Uterus (tissue), 4 donors: ENCODE measurements at places on chromosomes 12 and 14.

GRCh38 chr12:131335456-131335855 lies 375.4 kb upstream of the SFSWAP start:
- no peak overlapping the region for H3K27ac ChIP-seq
- H3K36me3 ChIP-seq, result no peaks in the 10 kb centered on the region
- H3K27me3 ChIP-seq, result no peaks in the 10 kb centered on the region
- H3K4me1 ChIP-seq, result no peaks in the 10 kb centered on the region
- H3K4me3 ChIP-seq, result no peak overlapping the region

DNA sequence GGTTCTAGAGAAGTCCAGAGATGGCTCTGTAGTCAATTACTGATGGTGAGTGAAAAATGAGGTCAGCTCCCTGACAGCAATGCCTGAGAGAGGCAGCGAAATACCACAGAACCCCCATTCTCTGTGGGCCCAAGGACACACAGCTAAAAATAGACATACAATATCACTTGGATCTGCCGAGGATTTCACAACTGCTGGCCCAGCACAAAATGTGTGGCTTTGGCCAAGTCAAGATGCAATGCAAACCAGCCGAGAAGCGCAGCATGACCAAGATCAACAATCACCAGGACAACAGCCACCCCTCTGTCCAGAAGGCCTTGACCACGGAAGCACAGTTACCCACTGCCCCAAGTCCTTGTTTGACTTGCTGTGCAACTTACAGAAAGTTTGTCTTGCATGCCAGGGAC lies 52.2 kb downstream of the CKAP4 start:
- H3K27me3 ChIP-seq, result no peaks in the 10 kb centered on the region
- DNase-seq, result peak; percentile 82
- H3K27ac ChIP-seq, result peak overlapping the region; percentile 50
- H3K4me3 ChIP-seq, result no peak overlapping the region
- no peaks in the 10 kb centered on the region for H3K36me3 ChIP-seq

DNA sequence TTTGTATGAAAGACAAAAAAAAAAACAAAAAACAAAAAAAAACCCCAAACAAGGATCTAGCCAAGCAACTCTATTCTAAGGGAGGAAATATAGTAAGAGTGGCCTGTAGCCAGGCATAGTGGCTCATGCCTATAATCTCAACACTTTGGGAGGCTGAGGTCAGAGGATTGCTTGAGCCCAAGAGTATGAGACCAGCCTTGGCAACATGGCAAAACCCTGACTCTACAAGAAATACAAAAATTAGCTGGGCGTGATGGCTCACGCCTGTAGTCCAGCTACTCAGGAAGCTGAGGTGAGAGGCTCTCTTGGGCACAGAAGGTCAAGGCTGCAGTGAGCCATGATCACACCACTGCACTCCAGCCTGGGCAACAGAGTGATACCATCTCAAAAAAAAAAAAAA lies 47.9 kb downstream of the TMEM117 start:
- no peak overlapping the region for H3K4me3 ChIP-seq
- no peaks in the 10 kb centered on the region for H3K4me1 ChIP-seq
- no peak overlapping the region for H3K27ac ChIP-seq
- no peaks in the 10 kb centered on the region for H3K36me3 ChIP-seq

- no peaks in the 10 kb centered on the region for H3K27me3 ChIP-seq
- no peak overlapping the region for H3K27ac ChIP-seq
- H3K4me1 ChIP-seq, result no peaks in the 10 kb centered on the region
- no peak overlapping the region for H3K4me3 ChIP-seq
These were observed 212.2 kb upstream of the ATP2B1 start for GRCh38 chr12:89920866-89921265.

DNA sequence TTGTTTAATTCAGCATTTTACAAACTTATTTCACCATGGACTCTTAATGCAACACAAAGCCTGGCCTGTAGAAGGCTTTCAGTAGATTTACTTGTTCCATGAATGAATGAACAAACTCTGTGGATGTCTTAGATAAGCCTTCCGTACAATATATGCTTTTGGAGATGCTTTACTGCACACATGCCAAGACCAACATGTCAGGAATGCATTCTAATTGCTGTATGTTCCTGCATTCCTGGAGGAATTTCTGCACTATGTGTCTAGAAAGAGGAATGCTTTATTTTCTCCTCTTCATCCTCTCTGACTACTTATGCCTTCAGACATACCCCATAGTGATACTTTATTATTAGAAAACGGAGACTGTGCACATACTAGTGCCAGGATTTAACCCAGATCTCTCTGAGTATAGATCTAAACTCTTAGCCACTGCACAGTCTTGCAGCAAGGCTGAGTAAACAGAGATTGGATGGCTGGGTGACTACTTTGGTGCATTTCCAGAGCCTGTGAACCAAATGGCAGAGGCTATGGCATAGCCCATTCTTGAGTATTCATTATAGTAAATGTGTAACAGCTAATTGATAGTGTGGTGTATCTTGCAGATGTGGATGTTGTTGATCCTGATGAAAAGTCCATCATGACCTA lies 108.2 kb downstream of the SYNE2 start:
- H3K4me3 ChIP-seq, result no peak overlapping the region
- no peaks in the 10 kb centered on the region for H3K36me3 ChIP-seq
- H3K27ac ChIP-seq, result no peak overlapping the region
- no peaks in the 10 kb centered on the region for H3K27me3 ChIP-seq

GRCh38 chr14:70192915-70193314 lies 4.2 kb upstream of the SLC8A3 start:
- H3K27me3 ChIP-seq, result no peaks in the 10 kb centered on the region
- H3K4me1 ChIP-seq, result no peaks in the 10 kb centered on the region
- DNase-seq, result no peak

DNA sequence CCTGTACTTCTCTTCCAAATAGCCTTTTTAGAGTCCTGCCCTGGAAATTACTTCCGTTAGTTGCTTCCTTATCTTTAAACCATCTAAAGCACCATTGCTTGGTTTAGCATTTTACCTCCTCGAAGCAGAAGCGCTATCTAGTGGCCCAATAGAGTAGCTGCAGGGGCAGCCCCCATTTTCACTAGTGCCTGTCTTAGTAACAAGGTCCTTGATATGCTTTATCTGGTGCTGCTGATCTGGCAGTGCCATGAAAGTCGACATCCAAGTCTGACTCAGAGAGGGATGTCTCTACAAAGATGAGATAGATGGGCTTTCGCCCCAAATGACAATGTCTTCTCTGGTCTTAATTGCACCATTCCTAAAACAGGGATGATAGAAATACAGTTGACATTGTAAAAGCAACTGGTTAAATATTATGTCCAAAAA lies 25.0 kb upstream of the CIT start:
- no peak overlapping the region for H3K27ac ChIP-seq
- no peaks in the 10 kb centered on the region for H3K27me3 ChIP-seq
- H3K4me1 ChIP-seq, result no peaks in the 10 kb centered on the region
- DNase-seq, result no peak
- H3K4me3 ChIP-seq, result no peak overlapping the region
- no peaks in the 10 kb centered on the region for H3K36me3 ChIP-seq

DNA sequence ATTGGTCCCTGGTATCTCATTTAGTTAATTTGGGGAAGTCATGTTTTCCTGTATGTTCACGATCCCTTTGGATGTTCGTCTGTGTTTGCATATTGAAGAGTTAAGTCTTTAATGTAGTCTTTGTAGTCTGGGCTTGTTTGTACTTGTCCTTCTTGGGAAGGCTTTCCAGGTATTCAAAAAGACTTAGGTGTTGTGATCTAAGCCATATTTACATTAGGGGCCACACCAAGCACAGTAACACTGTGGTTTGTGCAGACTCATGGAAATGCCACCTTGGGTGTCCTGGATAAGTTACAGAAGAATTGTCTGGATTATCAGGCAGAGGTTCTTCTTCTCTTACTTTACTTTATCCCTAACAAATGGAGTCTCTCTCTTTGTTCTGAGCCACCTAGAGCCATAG lies 380.3 kb downstream of the CCER1 start:
- H3K27me3 ChIP-seq, result no peaks in the 10 kb centered on the region
- H3K27ac ChIP-seq, result no peak overlapping the region
- no peak for DNase-seq
- no peaks in the 10 kb centered on the region for H3K36me3 ChIP-seq
- no peaks in the 10 kb centered on the region for H3K4me1 ChIP-seq
- no peak overlapping the region for H3K4me3 ChIP-seq

DNA sequence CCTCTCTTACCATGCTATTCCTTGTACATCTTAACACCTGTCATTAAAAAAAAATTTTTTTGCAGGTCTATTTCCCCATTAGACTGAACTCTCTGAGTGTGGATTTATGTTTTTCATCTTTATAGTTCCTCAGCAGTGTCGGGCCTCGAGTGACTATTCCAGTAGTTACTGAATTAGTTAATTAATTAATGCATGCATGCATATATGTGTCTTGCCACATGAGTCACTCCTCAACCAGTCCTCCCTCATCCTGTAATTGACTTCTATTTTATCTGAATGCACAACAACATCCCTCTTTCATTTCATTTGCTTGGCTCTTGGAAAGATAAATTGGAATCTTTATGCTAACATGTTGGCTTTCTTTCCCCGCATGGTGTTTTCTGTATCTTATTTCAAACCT lies 35.6 kb downstream of the ERG28 start:
- H3K27me3 ChIP-seq, result no peaks in the 10 kb centered on the region
- no peaks in the 10 kb centered on the region for H3K4me1 ChIP-seq
- H3K27ac ChIP-seq, result no peak overlapping the region
- no peaks in the 10 kb centered on the region for H3K36me3 ChIP-seq

- H3K4me1 ChIP-seq, result peaks cover 5% of the 10 kb centered on the region
- no peaks in the 10 kb centered on the region for H3K27me3 ChIP-seq
These were observed 1.1 kb downstream of the NCAPD2 start for GRCh38 chr12:6494968-6495367.

GRCh38 chr12:48602192-48602989 lies 32.5 kb upstream of the LALBA start:
- no peaks in the 10 kb centered on the region for H3K36me3 ChIP-seq
- no peak overlapping the region for H3K27ac ChIP-seq
- no peaks in the 10 kb centered on the region for H3K27me3 ChIP-seq
- no peak for DNase-seq

GRCh38 chr12:77617818-77618217 lies 212.9 kb upstream of the NAV3 start:
- H3K4me3 ChIP-seq, result no peak overlapping the region
- H3K27ac ChIP-seq, result no peak overlapping the region
- no peaks in the 10 kb centered on the region for H3K27me3 ChIP-seq

- H3K4me1 ChIP-seq, result no peaks in the 10 kb centered on the region
- no peak for DNase-seq
- H3K27ac ChIP-seq, result no peak overlapping the region
- H3K27me3 ChIP-seq, result no peaks in the 10 kb centered on the region
- no peaks in the 10 kb centered on the region for H3K36me3 ChIP-seq
- no peak overlapping the region for H3K4me3 ChIP-seq
These were observed 75.1 kb downstream of the PELI2 start for GRCh38 chr14:56193347-56193746.

- no peak for DNase-seq
- no peaks in the 10 kb centered on the region for H3K36me3 ChIP-seq
- no peak overlapping the region for H3K4me3 ChIP-seq
- H3K27me3 ChIP-seq, result no peaks in the 10 kb centered on the region
These were observed 82.0 kb downstream of the SLC16A7 start for GRCh38 chr12:59677857-59678256.

DNA sequence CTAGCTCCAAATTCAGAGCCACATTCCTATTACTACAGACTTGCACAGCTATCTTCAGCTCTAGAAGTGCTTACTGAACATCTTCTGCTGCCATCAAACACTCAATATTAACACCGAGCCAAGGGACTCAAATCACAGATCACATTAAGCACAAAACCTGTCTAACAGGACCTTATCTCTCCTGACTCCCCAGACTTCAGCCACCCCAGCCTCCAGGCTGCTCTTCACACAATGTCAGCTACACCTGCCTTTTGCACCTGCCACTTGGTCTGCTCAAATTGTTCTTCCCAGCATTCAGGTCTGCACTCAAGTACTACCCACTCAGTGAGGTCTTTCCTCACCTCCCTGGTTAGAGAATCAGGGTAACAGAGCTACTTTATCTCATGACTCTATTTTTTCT lies 57.1 kb downstream of the GALC start:
- H3K27ac ChIP-seq, result no peak overlapping the region
- H3K4me1 ChIP-seq, result no peaks in the 10 kb centered on the region
- H3K4me3 ChIP-seq, result no peak overlapping the region
- no peaks in the 10 kb centered on the region for H3K36me3 ChIP-seq
- DNase-seq, result no peak

- no peak for DNase-seq
- no peaks in the 10 kb centered on the region for H3K27me3 ChIP-seq
- H3K27ac ChIP-seq, result no peak overlapping the region
- no peaks in the 10 kb centered on the region for H3K36me3 ChIP-seq
- H3K4me3 ChIP-seq, result no peak overlapping the region
These were observed 229.3 kb downstream of the PCNX1 start for GRCh38 chr14:71136386-71137060.

DNA sequence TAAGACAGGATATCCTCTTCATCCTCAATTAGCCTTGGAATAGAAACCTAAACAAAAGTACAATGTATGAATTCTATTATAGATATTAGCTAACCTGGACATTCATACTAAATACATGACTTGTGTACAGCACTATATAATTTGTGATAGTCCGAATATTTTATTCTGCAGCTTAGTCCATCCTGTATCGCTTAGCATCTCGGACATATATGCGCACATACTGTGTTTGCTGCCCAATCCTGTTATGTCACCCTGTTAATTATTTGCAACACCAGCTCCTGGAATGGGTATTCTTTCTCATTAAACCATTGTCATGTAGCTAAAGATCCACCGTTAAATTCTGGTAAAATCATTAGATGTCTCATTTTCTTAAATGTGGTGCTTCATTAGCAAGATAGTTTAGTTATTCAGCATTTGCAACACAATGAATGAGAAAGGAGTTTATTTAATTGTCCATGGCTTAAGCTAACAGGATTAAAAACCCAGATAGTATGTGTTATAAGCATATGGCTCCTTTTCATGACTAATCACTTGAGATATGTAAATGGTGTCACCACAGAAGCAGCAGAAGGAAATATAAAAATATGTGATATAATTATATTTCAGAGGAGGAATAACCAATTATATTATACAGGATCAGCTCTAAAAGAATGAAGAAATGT lies 156.0 kb upstream of the ARHGAP5 start:
- H3K27ac ChIP-seq, result no peak overlapping the region
- H3K4me1 ChIP-seq, result no peaks in the 10 kb centered on the region
- no peak overlapping the region for H3K4me3 ChIP-seq
- DNase-seq, result no peak
- no peaks in the 10 kb centered on the region for H3K36me3 ChIP-seq

DNA sequence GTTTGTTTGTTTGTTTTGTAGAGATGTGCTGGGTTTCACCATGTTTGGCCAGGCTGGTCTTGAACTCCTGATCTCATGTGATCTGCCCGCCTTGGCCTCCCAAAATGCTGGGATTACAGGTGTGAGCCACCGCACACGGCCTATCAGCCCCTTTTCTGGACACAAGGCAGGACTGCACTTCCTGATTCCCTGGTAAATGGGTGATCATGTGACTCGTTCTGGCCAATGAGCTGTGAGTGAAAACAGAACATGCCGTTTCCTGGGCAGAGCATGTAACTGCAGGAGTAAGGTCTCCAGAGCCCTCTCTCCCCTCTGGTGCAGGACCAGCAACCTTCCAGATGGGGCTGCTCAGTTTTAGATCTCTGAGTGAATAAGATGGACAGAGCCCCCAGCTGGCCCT lies 92.7 kb downstream of the ITPK1 start:
- H3K27me3 ChIP-seq, result no peaks in the 10 kb centered on the region
- no peaks in the 10 kb centered on the region for H3K4me1 ChIP-seq
- H3K4me3 ChIP-seq, result no peak overlapping the region
